ENCODE measurements at places on chromosomes 6 and 20. TPM values are rescaled to one million over a fixed set of nuclear protein-coding genes. Genes with fewer than 3 reads are reported as not detected.

GRCh38 chr6:1758076-1758679 lies 148.5 kb downstream of the FOXC1 start:
- DNase-seq, result no peak

DNA sequence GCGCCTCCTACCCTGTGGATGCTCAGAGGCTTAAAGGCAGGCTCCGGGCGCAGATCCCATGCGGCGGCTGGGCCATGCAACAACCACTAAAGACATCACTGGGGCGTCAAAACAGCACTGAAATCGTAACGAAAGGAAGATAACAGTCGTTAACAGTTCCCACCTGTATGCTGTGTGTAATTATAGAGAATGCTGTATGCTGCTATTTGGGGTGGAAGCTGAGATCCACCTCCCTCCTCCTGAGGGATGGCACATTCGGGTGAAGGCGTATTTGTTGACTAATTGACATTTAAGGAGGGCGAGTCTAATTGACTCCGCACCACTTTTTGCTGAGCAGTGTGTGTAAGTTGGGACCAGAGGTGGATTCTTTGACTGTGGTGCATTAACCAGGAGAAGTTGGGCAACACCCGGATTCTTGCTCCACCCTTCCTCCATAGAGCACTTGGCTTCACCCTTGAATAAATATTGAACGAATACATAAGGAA lies 687 bp downstream of the SLC35A1 start:
- DNase-seq, result peak; percentile 83

GRCh38 chr6:53065266-53066076 lies at the start of gene FBXO9:
FBXO9 (plus strand) TSS chr6:53065404; CDS start chr6:53065790, 386 bp downstream.
- peak; percentile 86 for DNase-seq

- DNase-seq, result no peak
Measured at GRCh38 chr6:153942361-153942760, 96.7 kb upstream of the OPRM1 start.

DNA sequence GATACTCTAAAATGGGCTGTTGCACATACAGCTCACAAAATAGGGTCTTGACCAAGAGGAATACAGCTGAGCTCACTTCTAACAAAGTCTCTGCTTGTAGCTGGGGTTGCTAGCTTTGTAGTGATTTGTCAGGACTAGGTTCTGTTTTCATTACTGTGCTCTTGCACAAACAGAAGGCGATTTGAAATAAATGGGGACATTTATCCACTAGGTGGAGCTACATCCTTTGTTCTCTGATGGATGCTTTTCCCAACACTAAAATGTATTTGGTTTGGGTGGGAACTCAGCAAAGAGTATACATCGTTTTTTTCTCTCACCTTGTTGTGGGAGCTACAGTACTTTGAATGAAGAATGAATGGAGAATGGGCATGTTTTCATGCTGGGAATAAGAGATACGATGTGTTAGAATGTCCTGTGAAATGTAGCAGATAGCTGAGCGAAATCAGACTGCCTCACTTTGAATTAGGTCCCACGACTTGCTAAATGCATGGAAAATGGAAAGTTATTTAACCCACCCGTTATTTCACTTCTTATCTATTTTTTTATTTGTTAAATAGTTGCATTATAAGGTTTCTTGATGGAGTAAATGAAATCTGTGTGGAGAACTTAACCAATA lies 494.7 kb upstream of the MAP3K7 start:
- DNase-seq, result peak; percentile 73

DNA sequence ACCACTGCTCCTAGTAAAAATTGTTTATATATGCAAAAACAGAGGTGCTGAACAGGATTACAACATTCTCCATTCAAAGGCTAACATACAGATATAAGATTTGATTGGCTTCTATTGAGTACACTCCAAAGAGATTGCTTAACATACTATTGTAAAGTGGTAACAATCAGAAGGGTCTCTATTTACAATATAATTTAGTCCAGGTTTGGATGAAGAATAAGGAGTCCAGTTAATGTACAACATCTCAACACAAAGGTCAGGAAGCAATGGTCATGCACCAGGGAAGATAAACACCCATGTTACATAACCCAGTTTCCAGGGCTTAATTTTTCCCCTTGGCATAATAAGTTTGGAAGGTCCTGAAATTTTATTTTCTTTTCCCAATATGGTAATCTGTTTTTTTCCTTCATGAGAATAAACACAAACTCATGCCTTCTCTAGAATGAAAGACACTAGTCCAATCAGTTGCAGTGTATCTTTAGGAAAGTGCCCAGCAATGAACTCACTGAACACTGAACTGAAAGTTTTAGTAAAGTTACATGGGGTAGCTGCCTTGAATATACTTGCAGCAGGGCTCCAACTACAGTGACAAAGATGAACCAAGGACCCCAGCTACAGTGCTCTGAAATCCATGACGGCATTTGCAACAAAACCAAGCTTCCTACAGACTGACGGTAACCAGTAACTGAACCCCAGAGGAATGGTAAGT lies 255.3 kb upstream of the GJE1 start:
- no peak for DNase-seq

DNA sequence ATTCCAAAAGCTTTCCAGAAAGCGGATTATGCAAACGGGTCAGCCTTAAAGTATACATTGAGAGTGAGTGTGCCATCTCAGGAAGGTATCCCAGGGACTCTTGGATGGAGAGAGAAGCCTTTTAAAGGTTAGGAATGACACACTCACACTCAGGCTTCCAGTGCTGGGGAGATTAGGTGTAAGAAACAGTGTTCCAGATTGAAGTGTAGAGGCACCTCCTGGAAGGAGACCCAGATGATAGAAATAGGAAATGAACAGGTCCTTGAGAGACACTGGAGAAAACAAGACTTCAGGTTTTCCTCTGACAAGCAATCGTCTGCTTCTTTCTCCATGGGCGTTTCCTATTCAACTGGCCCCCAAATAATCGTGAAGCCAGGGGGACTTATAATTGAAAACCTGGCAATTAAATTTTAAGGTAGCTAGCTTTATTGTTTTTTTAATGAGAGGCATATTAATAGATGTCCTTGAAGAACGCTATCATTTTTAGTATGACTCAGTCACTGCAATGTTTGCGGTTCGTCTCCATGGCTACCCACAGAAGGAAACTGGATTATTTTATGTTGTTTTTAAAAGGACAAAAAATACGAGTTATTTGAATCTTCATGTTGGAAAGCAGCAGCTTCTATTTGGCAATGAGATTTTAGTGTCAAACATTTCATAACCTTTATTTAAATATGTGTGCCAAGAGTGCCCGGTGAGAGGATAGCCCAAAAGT lies 85.3 kb downstream of the TRMT6 start:
- no peak for DNase-seq

- peak; percentile 67 for DNase-seq
Measured at GRCh38 chr20:61599061-61599531, 347.0 kb downstream of the CDH4 start.

- DNase-seq, result no peak
Measured at GRCh38 chr6:26367114-26367513, 2.1 kb downstream of the BTN3A2 start.

GRCh38 chr6:89734526-89734925 lies 85.1 kb downstream of the MDN1 start:
- no peak for DNase-seq

- peak; percentile 53 for DNase-seq
Measured at GRCh38 chr6:149065658-149066556, 251.6 kb upstream of the TAB2 start.

- no peak for DNase-seq
Measured at GRCh38 chr20:10366898-10367692, 66.9 kb downstream of the MKKS start.

DNA sequence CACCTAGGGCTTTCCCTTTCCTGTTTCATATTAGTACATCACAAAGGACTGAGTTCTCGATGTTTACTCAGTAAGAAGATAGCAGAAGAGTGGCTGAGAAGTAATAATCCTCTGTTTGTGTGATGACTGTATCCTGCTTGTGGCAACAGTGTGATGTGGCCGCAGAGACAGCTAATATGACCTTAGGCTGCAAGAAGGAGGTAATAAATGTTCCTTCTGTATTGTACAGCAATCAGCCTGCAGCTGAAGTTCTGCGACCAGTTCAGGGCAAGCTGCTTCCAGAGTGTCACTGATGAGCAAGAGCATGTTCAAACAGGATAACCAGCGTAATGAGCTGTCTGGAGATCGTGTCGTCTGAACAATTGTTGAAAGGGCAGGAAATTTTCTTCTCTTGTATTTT lies 70.9 kb downstream of the OPN5 start:
- DNase-seq, result no peak

DNA sequence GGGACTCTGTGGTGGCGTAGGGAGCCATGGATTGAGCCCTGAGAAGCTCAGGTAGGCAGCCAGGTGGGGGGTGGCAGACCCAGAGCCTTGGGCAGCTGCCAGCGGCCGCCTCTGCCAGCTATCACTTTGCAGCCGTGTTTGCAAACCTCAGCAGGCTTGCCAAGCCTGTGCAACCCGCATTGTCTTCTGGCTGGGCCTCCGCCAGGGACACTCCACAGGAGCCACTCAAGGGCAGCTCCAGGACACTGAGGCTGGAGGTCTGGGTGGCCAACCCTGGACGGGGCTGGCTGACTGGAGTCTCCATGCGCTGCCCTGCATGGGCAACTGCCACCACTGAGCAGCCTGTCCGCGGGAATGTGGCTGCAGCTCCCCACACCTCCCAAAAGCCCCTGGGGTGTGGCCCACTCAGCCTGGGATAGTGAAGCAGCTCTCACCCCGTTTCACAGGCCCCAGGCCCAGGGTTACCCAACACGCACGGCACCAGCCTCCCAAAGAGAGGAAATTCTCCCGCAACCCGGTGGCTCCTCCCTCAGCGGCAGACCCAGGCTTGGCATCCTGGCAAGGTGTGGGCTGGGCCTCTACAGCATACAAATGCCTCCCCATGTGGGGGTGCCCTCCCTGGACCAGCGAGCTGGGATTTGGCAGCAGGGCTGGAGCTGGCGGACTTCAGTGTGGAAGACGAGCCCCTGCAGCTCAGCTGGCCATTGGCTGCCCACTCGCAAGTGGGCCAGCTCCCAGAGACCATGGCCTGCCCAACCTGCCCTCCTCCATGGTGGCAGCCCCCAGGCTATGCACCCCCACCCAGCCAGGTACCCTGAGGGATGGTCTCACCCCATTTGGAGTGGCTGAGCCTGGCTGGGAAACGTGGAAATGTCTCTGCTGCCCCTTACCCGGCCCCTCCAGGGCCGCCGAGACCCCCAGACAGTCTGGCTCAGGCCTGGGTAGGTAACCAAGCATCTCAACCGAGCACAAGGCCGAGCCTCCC lies 2.9 kb downstream of the CHRNA4 start:
- DNase-seq, result no peak

DNA sequence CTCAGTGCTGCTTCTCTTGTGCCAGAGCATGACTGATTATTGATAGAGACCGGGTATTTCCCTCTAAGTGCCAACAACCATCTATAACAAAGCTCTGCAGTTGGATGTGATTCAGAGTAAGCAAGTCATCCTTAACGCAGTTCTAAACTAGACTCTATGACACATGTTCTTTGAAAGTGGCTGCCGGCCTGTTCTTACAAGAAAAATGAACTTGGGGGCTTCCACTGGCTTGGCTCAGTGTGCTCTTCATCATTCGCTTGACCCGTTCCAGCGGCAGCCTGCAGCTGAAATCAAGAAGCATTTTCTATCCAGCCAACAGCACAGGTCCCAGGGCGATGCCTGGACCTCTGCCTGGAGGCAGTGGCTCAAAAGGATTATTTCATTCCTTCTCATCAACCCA lies 29.8 kb downstream of the GFOD1 start:
- no peak for DNase-seq

DNA sequence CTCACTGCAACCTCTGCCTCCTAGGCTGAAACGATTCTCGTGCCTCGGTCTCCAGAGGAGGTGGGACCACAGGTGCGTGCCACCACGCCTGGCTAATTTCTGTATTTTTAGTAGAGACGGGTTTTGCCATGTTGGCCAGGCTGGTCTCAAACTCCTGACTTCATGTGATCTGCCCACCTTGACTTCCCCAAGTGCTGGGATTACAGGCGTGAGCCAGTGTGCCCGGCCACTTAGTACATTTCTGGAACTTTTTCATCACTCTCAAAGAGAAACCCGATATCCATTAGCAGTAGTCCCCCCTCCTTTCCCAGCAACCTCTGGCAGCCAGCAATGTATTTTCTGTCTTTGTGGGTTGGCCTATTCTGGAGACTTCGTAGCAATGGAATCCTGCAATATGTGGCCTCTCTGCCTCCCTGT lies 109.8 kb downstream of the JARID2 start:
- DNase-seq, result no peak

- no peak for DNase-seq
Measured at GRCh38 chr6:142414462-142415250, 112.8 kb downstream of the ADGRG6 start.

DNA sequence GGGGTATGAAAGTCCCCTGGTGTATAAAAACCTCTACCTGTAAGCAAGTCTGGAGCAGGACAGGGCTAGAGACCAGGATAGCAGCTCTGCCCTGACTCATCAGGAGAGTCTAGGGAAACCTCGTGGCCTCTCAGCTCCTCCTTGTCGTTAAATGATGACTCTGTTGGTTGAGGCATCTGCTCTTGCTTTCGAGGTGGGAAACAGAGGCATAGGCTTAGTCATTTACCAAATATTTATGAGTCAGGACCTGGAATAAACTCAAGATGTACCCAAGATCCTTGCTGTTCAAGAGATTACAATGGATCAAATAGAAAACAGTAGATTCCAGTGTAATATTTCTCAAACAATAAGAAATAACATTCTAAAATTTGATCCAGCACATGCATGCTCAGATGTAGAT lies 5.5 kb downstream of the MANBAL start:
- no peak for DNase-seq

GRCh38 chr20:59777814-59778575 lies 155.4 kb downstream of the SYCP2 start:
- DNase-seq, result no peak

GRCh38 chr20:17262786-17263185 lies 35.9 kb downstream of the PCSK2 start:
- DNase-seq, result no peak

DNA sequence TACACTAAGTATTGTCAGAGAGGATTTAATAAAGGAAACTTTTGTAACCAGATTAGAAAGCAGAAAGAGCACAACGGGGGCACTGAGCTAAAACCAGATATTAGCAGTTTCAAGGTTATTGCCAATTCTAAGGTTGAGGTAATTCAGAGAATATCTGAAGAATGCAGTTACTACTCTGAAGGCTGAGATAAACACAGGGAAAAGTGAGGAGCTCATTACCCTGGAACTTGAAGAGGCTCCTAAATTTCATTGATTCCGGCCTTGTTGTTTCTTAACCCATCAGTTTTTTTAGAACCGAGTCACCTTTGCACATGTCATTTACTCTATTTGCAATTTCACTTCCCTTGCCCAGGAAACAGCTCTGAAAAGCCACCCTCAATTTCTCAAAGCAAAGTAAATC lies 72.4 kb upstream of the BTBD3 start:
- no peak for DNase-seq

CDH4 gene
- not detected for total RNA-seq

SLC12A5 gene
- total RNA-seq, result not detected

TRIM31 gene
- not detected for total RNA-seq

OR2H2 gene
- not detected for total RNA-seq

KIFC1 gene
- 42.8 TPM for total RNA-seq

DDR1 gene
- total RNA-seq, result 0.25 TPM

OXT gene
- total RNA-seq, result not detected

AIF1 gene
- 0.76 TPM for total RNA-seq
